ENCODE measurements at places on chromosomes 1 and 21. TPM values are rescaled to one million over a fixed set of nuclear protein-coding genes. Genes with fewer than 3 reads are reported as not detected.

EPHB2 gene
- 8.3 TPM for total RNA-seq

RSPO1 gene
- 0.33 TPM for total RNA-seq

ATPAF1 gene
- total RNA-seq = 59.6 TPM

IL10RB gene
- total RNA-seq = 3.1 TPM

AMY2A gene
- total RNA-seq = not detected

PDC gene
- not detected for total RNA-seq

TSSK3 gene
- 1.6 TPM for total RNA-seq

CD247 gene
- total RNA-seq = 1.2 TPM

SEMA6C gene
- total RNA-seq = 12.3 TPM

- H3K4me1 ChIP-seq = no peaks in the 10 kb centered on the region
- no peaks in the 10 kb centered on the region for H3K36me3 ChIP-seq
- DNase-seq = no peak
- H3K4me3 ChIP-seq = no peak overlapping the region
- no peaks in the 10 kb centered on the region for H3K27me3 ChIP-seq
Measured at GRCh38 chr21:37319551-37319950, 47.0 kb upstream of the DYRK1A start.

GRCh38 chr1:16409536-16410152, 27.6 kb downstream of the SPATA21 start:
- H3K27me3 ChIP-seq = no peaks in the 10 kb centered on the region
- H3K4me3 ChIP-seq = no peak overlapping the region
- H3K27ac ChIP-seq = no peak overlapping the region
- no peaks in the 10 kb centered on the region for H3K36me3 ChIP-seq
- DNase-seq = no peak
- no peaks in the 10 kb centered on the region for H3K4me1 ChIP-seq

GRCh38 chr1:45446530-45446929, 44.4 kb downstream of the TESK2 start:
- H3K4me1 ChIP-seq = no peaks in the 10 kb centered on the region
- H3K36me3 ChIP-seq = no peaks in the 10 kb centered on the region
- H3K4me3 ChIP-seq = no peak overlapping the region
- no peak overlapping the region for H3K27ac ChIP-seq

GRCh38 chr1:117275055-117275454, 64.3 kb upstream of the VTCN1 start:
- H3K27ac ChIP-seq = no peak overlapping the region
- DNase-seq = no peak
- peaks cover 3% of the 10 kb centered on the region for H3K4me1 ChIP-seq
- peaks cover 6% of the 10 kb centered on the region for H3K36me3 ChIP-seq
- H3K27me3 ChIP-seq = no peaks in the 10 kb centered on the region

DNA sequence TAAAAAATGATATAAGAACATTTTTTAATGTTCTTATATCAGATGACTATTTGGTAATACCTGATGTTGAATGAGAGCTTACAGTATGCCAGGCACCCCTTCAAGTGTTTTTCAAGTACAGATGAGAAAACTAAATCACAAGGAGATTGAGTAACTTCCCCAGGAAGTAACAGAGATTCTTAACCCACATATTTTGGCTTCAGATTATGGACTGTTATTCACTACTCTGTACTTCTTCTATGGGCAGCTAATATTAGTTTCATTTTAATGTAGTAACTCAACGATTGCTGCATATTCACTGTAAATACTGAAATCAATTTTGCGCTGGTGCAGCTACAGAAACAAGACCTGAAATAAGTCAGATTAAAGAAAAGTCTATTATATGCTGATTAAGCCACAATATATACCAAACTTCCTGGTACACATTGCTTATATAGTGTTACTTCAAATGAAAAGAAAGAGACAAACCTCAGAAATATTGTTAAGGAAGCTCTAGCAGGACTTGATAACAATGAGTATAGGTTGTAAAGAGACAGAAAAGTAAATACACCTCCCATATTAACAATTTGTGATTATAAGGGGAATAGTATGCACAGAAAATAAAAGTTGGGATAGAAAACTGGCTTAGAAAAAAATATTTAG, 19.7 kb downstream of the DPYD start:
- peaks cover 4% of the 10 kb centered on the region for H3K36me3 ChIP-seq
- H3K4me3 ChIP-seq = no peak overlapping the region
- no peak overlapping the region for H3K27ac ChIP-seq
- no peak for DNase-seq

- peaks cover 18% of the 10 kb centered on the region for H3K36me3 ChIP-seq
- H3K4me3 ChIP-seq = peak overlapping the region; percentile 59
- no peaks in the 10 kb centered on the region for H3K4me1 ChIP-seq
- H3K27me3 ChIP-seq = no peaks in the 10 kb centered on the region
- peak overlapping the region; percentile 57 for H3K27ac ChIP-seq
Measured at GRCh38 chr21:33362044-33362555, 37.3 kb downstream of the IFNAR1 start.

- no peaks in the 10 kb centered on the region for H3K36me3 ChIP-seq
- no peaks in the 10 kb centered on the region for H3K27me3 ChIP-seq
- no peak overlapping the region for H3K4me3 ChIP-seq
- DNase-seq = no peak
- no peaks in the 10 kb centered on the region for H3K4me1 ChIP-seq
Measured at GRCh38 chr1:19758227-19758830, 41.4 kb downstream of the TMCO4 start.

DNA sequence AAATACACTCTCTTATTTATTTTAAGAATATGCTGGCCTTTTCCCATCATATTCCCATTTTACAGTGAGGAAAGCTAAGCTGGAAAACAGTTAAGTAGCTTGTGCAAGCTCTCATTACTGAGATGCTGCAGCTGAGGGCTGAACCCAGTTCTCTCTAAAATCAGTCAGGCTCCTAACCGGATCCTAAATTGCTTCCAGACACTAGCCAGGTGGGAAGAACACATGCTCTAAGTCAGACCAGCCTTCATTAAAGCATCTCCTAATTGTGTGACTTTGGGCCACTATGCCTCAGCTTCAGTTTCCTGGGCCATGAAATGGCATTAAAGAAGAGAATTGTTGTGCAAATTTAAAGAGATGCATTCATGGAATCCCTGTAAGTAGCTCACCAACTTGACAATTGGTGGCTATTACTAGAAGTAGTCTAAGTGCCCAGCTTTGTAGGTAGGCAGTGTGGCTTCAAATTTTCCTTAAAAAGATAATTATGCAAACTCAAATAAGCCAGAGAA, 228.4 kb downstream of the DAB1 start:
- no peaks in the 10 kb centered on the region for H3K36me3 ChIP-seq
- H3K27me3 ChIP-seq = peaks cover 5% of the 10 kb centered on the region
- no peak overlapping the region for H3K4me3 ChIP-seq
- DNase-seq = no peak
- no peak overlapping the region for H3K27ac ChIP-seq

DNA sequence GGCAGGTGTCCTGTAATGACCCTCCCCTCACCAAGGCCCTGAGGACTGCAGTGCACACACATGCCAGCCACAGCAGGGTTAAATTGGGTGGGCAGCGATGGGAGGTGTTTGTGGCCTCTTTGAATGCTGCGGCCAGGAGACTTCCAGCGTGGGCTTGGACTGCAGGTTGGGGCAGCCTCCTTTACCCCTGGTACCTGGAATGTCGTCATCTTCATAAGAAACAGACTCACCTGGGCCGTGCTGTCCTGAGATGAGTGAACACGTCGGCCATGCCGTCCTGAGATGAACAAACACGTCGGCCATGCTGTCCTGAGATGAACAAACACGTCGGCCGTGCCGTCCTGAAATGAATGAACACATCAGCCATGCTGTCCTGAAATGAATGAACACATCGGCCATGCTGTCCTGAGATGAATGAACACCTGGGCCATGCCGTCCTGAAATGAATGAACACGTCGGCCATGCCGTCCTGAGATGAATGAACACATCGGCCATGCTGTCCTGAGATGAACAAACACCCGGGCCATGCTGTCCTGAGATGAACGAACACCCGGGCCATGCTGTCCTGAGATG, 50.1 kb upstream of the COL6A1 start:
- H3K27ac ChIP-seq = no peak overlapping the region
- DNase-seq = no peak
- H3K4me3 ChIP-seq = no peak overlapping the region
- H3K4me1 ChIP-seq = no peaks in the 10 kb centered on the region
- H3K27me3 ChIP-seq = no peaks in the 10 kb centered on the region

DNA sequence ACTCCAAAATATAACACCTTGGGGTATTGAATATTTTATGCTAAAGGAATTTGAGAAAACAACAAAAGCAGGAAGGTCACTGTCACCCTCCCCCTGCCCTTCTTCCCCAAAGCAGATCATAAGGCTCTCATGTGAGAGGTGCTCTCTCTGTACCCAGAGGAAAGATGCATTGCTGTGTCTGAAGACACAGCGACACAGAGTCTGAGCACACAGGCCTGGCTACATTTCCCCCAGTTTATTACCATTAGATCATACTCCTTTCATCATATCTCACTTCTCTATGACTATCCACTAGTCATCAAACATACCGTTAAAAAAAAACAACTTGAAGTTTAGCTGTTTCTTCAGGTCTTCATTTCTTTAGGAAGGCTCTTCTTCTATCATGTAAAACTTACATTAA, 127.1 kb downstream of the PPIAL4G start:
- H3K4me3 ChIP-seq = no peak overlapping the region
- H3K27ac ChIP-seq = no peak overlapping the region
- no peaks in the 10 kb centered on the region for H3K36me3 ChIP-seq
- no peak for DNase-seq
- peaks cover 3% of the 10 kb centered on the region for H3K27me3 ChIP-seq

DNA sequence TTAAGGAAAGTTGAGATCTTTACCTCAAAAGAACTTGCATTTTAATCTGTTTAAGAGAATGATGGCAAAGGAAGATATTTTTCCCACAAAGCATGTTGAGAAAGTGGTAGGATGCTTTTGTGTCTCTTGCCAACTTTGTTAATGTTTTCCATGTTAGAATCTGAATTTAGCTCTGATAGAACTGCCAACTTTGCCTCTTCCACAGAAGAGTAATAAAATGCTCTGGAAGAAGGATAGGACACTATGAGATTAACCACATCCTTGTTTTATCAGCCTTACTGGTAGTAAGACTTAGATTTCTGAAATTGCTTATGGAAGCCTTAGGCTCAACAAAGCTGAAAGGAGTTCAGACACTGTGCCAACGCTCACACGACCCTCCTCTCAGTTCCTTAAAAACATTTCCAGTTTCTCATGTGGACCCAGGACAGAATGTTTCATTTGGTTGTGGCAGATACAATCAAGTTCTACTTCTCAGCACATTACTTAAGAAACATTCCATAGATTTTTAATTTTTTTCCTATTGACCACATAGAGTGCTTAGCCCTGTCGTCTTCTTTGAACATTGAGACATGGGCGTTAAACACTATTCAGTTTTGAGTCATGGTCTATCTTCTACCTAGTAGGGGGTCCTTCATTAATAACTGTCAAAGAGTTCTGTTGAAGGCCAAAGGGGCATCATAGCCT, 59.0 kb downstream of the MTR start:
- DNase-seq = no peak
- H3K27ac ChIP-seq = no peak overlapping the region
- no peaks in the 10 kb centered on the region for H3K27me3 ChIP-seq
- H3K4me3 ChIP-seq = no peak overlapping the region

- no peaks in the 10 kb centered on the region for H3K4me1 ChIP-seq
- no peak for DNase-seq
- H3K4me3 ChIP-seq = no peak overlapping the region
- no peaks in the 10 kb centered on the region for H3K27me3 ChIP-seq
Measured at GRCh38 chr1:18496497-18497235, 15.9 kb downstream of the KLHDC7A start.

DNA sequence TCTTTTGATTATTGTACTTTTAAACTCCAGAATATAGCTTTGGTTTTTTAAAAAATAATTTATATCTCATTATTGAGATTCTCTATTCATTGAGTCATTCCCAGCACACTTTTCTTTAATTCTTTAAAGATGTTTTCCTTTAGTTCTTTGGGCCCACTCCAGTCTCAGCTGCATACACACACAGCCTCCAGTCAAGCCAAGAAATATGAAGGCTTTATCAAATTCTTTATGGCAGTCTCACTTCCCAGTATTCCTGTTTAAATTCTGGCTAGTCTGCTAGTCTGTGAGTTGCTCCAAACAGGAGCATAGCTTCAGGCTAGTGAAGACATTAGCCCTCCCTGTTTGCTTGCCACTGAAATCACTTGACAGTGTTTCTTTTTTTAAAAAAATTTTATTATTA, 61.2 kb downstream of the CRP start:
- no peaks in the 10 kb centered on the region for H3K27me3 ChIP-seq
- H3K4me1 ChIP-seq = no peaks in the 10 kb centered on the region
- no peaks in the 10 kb centered on the region for H3K36me3 ChIP-seq
- H3K27ac ChIP-seq = no peak overlapping the region
- no peak overlapping the region for H3K4me3 ChIP-seq

GRCh38 chr1:226629896-226630550, 81.5 kb downstream of the STUM start:
- H3K4me3 ChIP-seq = no peak overlapping the region
- H3K27me3 ChIP-seq = peaks cover 8% of the 10 kb centered on the region
- no peaks in the 10 kb centered on the region for H3K4me1 ChIP-seq

GRCh38 chr1:59096501-59096900, 200.4 kb upstream of the FGGY start:
- no peaks in the 10 kb centered on the region for H3K36me3 ChIP-seq
- no peak for DNase-seq
- H3K27ac ChIP-seq = no peak overlapping the region
- no peaks in the 10 kb centered on the region for H3K27me3 ChIP-seq
